Femur (tissue), 1 donor: ENCODE measurements at places on chromosomes 6 and 20.

DNA sequence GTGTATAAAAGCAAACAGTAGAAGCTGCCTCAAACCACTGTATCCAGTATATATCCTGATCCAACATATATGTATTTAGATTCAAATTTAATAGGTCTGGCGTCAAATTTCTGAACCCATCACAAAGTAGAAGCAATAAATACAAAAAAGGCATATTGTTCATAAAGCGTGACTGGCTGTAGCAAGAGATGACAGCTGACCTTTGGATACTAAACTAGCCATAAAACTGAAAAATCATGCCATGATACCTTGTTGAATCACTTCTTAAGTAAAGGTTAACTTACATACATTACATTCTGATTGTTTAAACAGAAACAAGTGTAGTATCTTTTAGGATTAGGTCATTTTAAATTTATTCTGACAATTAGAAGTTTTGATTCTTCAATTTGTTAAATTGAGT is 372.0 kb upstream of the FLRT3 start:
- no peak for DNase-seq

- no peak for DNase-seq
These were observed 114.8 kb downstream of the SMOC2 start for GRCh38 chr6:168555618-168556273.

DNA sequence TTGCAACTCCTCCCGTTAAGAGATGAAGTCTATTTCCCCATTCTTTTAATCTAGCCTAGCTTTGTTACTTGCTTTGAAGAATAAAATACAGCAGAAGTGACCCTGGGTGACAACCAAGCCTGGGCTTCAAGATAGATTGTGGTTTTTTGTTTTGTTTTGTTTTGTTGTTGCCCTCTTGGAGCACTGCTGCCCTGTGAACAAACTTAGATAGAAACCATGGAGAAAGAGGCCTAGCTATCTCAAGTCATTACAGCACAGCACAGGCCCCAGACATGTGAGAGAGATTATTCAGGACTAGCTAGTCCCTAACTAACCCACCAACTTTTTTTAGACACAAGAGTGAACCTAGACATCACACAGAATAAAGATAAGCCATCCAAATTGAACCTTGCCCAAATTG is 475.2 kb downstream of the EPHA7 start:
- DNase-seq: no peak

DNA sequence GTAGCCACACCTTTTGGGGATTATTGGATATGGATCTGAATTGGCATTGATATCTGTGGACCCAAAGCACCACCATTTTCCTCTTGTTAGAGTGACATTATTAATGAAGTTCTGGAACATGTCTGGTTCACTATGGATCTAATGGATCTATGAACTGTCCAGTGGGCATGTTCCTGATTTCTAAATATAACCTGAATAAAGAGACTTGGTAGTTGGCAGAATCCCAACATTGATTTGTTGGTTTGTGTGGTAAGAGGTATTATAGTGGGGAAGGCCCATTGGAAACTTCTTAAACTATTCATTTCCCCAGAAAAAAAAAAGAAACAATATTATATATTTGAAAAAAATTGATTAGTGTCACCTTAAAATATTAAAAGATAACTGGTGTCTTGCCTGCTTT is 312.6 kb downstream of the HTR1B start:
- DNase-seq: no peak

DNA sequence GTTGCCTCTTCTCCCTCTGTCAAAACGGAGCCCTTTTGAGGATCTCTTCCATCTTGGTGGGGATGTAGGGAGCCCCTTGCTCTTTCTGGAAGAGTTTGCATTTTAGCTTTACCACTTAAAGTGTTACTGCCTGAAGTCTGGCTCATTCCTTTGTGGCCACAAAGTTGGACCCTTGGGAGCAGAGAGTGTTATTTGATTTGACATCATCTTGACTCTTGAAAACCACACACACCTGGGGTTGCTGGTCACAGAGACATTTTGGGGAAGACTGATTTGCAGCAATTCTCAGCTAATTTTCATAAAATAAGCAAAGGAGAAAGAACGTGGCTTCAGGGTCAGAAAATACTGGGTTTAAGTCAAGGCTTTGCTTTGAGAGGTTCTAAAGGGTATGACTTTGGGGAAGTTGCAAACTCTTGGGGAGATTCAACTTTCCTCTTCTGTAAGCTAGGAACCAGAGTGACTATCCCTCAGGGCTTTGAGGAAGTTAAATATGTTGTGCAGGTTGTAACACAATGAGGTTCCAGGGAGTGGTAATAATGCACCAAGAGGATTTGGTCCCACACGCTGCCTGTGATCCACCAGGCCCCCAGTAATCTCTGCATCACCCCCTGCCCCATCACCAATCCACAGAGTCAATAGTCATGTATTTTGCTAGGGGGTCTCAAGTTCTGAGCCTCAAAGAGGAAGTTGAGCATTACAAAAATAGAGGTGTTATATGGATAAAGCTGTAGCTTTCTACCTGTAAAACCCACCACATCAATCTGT is 141.6 kb upstream of the SLC24A3 start:
- DNase-seq: no peak

DNA sequence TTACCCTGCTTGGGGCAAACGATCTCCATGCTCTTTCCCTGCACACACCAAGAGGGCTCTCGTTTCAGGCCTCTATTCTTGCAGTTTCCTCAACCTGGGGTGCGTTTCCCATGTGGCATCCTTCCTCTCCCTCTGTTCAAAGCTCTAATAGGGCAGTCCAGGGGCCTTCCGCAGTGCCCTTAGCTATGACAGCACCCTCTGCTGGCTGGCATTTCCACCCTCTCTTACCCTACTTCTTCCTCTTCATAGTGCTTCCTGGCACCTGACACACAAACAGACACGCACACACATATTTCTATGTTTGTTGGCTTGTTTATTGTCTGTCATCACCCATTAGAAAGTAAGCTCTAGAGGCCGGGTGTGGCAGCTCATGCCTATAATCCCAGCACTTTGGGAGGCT is 294.0 kb downstream of the CLIC5 start:
- no peak for DNase-seq

GRCh38 chr6:166862287-166862977 is 93.9 kb downstream of the RNASET2 start:
- peak; percentile 46 for DNase-seq

- DNase-seq: no peak
These were observed 10.7 kb upstream of the RFX6 start for GRCh38 chr6:116866281-116866871.

- DNase-seq: no peak
These were observed 624.1 kb downstream of the PKHD1 start for GRCh38 chr6:51463321-51463720.
